ENCODE measurements at places on chromosomes 5 and 9.
A peak's percentile ranks its signal among the peaks of the same experiment; 100 is the strongest.

DNA sequence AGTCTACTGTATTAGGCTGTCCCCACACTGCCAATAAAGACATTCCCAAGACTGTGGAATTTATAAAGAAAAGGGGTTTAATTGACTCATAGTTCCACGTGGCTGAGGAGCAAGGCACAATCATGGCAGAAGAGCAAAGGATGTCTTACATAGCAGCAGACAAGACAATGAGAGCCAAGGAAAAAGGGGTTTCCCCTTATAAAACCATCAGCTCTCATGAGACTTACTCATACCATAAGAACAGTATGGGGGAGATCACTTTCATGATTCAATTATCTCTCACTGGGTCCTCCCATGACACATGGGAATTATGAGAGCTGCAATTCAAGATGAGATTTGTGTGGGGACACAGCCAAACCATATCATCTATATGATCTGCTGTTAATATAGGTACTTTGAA is 14.8 kb upstream of the FSTL4 start:
- no peak for DNase-seq

DNA sequence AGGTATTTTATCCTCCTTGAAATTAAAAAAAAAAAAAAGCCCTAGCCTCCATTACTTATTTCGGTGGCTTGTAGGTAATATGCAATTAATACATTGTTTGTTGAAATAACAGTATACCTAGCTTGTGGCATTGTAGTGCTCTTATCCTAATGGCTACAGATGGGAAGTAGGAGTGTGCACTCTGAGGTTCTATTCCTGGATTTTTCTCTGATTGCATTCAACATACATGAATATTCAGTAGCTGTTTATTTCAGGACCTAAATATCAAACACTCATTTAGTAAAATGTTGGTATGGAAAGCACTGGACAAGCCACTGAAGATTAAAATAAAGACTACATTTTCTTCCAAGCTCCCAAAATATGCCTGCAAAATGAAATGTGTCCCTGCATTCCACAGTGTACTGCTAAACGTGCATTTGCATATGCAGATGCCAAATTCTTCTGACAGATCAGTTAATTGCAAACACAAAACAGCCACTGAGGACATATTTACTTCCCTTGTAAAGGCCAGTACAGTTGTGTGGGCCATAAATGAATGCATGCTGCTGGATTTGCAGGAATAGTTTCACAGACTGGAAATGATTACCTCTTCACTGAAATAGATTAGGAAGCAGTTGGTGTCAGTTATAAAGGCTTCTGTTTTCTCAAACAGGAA is 826.1 kb downstream of the PRELID2 start:
- no peak for DNase-seq

GRCh38 chr9:73011181-73011750 is 58.4 kb upstream of the ALDH1A1 start:
- DNase-seq: no peak

DNA sequence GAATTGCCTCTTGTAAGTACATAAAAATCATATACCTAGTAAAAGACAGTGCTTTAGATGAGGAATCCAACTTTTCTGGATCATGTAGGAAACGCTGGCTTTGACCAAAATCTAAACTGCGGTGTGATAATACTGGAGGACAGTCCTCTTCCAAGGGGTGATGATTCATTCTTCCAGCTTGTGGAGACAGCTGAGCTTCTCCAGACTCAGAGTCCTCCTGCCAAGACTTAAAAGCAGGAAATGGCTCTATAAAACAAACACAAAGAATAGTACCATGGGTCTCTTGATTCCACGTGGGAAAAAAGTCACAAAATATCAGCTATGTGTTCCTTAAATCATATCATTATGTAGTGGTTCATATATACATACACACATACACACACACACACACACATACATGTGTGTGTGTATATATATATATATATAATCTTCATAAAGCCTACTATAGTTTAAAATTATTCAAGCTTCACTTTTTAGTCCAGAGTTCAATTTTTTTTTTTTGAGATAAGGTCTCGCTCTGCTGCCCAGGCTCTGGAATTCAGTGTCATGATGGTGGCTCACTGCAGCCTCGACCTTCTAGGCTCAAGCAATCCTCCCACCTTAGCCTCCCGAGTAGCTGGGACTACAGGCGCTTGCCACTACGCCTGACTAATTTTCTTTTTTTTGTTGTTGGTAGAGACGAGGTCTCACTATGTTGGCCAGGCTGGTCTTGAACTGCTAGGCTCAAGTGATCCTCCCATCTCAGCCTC is 65.0 kb downstream of the PKD2L2 start:
- DNase-seq: no peak

DNA sequence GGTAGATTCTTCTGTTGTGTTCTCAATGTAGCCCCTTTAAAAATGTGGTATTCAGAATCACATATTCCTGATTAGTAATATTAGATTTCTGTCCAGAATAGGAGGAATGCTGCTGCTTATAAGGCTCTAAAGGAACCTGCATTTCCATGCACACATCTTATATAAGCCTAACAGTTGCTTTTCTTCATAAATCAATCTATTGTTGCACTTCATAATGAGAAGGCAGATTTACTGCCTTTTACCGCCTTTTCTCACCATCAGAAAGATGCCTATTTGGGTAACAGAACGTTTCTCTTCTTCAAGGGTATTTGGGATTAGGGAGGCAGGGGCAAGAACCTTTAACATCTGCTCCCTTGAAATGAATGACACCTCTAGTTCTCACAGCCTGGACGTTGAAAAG is 243.4 kb downstream of the MLLT3 start:
- no peak for DNase-seq

- DNase-seq: no peak
Measured at GRCh38 chr5:113253037-113253436, 181.8 kb downstream of the TSSK1B start.

- peak; percentile 19 for DNase-seq
Measured at GRCh38 chr5:172044631-172045314, 38.3 kb upstream of the FBXW11 start.

GRCh38 chr5:130198927-130199326 is 294.7 kb downstream of the CHSY3 start:
- peak; percentile 57 for DNase-seq

DNA sequence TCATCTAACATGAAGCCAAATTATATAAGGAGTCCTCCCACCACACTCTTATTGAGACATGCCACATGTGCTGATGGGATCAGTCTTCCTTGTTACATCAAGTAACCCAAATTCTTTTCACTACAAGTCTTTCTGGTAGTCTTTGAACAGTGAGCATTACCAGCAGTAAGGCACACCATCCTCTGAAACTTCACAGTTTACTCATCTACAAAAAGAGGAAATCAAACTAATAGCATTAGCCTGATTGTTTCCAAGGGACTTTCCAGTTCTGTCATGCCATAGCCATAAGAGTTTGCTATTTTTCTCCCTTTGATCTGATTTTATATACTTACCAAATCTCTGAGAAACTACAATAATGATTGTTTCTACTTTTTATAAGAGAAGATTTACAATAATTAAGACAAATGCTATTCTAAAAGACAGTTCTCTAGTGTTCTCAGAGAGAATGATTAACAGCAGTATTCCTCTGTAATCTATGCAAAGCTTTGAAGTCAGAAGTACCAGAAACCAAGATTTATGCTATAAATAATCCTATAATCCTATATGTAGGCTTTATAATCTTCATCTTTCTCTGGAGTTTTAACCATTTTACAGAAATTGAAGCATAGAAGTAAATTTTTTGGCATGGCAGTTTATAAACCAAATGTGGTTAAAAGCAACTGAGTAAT is 166.2 kb upstream of the ACO1 start:
- DNase-seq: no peak

GRCh38 chr9:83707518-83707767 is 315 bp downstream of the UBQLN1 start:
- DNase-seq: no peak

DNA sequence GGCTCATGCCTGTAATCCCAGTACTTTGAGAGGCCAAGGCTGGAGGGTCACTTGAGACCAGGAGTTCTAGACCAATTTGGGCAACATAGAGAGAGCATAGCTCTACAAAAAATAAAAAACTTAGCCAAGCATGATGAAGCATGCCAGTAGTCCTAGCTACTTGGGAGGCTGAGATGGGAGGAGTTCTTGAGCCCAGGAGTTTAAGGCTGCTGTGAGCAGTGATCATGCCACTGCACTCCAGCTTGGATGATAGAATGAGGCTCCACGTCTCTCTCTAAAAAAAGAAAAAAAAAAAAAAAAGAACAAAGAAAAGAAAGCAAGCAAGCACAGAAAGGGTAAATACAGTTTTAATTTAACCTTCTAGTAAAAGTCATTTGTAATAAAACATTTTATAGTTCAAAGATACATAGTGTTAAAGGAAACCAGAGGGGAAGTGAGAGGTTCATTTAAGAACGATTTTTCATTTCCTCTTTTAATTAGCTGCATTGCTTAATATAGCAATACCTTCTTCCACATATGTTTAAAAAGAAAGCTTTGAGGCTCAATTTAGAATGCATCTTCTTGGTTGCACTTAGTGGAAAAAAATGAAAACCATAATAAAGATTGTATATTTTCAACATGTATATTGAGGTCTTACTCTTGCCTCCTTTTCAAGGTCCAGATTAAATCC is 14.9 kb downstream of the GAPT start:
- DNase-seq: no peak

- no peak for DNase-seq
Measured at GRCh38 chr5:9712506-9712905, 82.4 kb upstream of the TAS2R1 start.

GRCh38 chr9:14936491-14936890 is 26.3 kb upstream of the FREM1 start:
- DNase-seq: peak; percentile 51

- DNase-seq: no peak
Measured at GRCh38 chr9:87556039-87556438, 58.4 kb downstream of the DAPK1 start.

DNA sequence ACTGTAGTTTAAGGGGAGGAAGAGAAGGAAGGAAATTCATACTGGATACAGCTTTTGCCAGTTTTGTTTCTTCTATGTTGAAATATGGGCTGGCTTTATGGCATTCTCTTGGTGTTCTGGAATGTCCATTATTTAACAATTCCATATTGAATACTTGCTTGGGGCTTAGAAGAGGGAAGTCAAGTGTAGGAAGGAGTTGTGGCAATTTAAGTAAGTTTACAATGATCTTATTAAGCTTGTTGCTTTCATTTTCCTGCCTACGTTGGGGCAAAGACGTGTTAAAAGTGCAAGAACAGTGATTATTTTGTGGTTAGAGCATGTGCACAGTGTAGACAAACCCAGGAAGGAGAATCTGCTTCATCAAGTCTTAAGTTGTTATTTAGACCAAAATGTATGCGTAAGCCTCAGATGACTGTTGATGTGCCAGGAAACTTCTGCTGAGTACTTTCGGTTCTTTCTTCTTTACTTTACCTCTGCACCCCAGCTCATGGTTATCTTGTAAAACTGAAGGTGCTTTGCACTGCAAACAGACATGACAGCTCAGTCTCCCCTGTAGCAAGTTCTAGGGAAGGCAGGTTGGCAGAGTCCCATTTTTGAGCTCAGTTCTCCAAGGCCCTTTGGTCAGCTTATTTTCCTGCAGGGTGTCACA is 75.8 kb downstream of the F2RL2 start:
- DNase-seq: no peak

- no peak for DNase-seq
Measured at GRCh38 chr9:129500863-129501770, 119.8 kb downstream of the C9orf50 start.

DNA sequence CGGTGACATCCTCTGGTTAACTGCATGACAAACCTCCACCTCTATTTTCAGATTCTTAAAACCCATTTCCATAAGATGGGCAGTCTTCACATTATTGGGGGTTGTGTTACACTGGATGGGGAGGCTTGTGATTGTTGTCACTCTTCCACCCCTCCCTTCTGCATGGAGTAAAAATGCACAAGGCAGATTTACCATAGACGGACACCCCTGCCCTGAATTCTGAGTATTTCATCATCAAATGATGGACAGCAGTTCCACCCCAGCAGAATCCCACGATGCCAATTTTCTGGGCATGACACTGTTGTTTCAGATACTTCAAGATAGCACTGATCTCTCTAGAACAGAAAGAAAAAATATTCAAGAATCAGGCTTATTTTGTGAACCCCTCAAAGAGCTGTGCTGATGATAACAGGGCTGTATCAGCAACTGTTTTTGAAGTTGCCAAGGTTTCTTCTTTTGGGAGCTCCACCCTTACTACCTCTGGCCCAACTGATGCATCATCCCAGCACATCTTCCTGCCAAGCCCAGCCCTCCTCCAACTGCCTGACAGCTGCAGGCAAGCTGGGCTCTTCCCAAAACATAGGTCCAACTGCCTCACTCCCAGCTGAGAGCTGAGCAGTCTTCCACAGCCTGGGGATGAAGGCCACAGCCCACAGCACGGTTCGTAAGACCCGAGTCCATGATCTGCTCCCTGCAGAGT is 21.4 kb downstream of the CMBL start:
- DNase-seq: no peak

- no peak for DNase-seq
Measured at GRCh38 chr5:59479086-59479485, 414.4 kb downstream of the PDE4D start.

- peak; percentile 82 for DNase-seq
Measured at GRCh38 chr5:178839319-178839704, 20.4 kb upstream of the ZNF354B start.

DNA sequence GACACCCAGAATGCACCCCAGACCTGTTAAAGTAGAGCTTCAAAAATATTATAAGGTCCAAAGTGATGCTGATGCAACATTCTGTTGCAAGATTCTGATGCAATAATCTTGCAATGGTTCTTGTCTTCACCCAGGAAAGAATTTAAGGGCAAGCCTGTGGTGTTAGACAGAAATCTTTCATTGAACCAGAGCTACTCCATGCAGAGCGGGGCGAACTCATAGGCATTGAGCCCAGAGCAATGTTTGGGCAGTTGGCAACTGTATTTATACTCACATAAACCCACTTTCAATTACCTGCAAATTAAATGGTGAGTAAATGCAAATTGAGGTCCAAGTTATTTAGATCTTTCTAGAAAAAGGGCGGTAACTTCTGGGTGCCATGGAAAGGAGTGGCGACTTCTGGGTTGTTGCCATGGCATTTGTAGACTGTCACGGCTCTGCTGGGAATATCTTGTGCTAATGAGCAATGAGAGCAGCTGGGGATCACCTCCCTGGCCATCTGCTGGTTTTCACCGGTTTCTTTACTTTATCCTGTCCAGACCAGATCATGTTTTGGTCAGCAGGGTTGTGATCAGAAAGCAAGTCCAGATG is 163.4 kb downstream of the ICE1 start:
- no peak for DNase-seq

DNA sequence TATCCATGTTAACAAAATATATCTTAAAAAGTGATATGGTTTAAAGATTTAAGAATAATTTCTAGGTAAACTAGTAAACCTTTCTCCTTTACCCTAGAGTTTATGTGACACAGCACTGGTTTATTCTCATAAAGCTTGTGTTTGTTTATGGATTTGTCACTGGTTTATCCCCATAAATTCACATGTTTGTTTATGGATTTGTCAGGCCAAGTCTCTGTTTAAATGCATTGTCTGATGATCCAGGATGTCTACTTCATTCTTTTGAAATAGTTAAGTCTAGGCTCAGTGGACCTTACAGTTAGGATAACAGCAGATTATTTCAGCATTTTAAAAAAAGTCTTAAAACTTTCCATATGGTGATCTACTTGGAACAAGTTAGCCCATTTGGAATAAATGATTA is 334.0 kb downstream of the ARRDC3 start:
- no peak for DNase-seq

- DNase-seq: no peak
Measured at GRCh38 chr5:1852324-1852947, 30.3 kb downstream of the IRX4 start.

Data from neural progenitor cell (in vitro differentiated cells).